ENCODE measurements at places on chromosomes 4 and X.

GRCh38 chrX:153371256-153371655 lies 29.9 kb downstream of the PNMA6E start:
- no peak for DNase-seq

DNA sequence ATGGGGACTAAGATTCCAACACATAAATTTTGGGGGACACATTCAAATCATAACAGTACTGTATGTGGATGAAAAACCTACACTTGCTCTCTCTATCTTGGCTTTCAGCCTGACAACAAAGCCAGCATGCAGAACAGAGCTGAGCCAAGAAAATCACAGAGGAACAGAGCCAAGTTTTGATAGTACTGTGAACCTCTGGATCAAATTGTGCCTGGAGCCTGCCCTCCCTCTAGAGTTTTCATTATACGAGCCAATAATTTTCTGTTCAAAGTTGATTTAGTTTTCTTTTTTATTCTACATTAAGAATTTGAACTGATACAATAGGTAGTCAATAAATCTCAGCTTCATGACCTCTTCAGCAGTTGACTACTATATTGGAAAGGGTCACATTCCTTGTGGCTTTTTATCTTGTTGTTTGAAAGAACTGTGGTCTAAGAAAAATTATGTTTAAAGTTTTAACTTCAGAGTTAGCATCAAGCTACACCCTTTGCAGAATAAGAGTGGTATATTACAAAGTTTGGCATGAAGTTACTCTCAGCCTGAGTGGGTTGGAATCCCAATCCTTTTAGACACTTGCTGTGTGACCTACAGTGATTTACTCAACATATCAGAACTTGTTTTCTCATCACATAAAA lies 31.1 kb downstream of the GRID2 start:
- DNase-seq, result no peak

- no peak for DNase-seq
These were observed 19.0 kb downstream of the SLC2A9 start for GRCh38 chr4:10002278-10002677.

- no peak for DNase-seq
These were observed 90.1 kb upstream of the MAPK10 start for GRCh38 chr4:86449746-86450588.

DNA sequence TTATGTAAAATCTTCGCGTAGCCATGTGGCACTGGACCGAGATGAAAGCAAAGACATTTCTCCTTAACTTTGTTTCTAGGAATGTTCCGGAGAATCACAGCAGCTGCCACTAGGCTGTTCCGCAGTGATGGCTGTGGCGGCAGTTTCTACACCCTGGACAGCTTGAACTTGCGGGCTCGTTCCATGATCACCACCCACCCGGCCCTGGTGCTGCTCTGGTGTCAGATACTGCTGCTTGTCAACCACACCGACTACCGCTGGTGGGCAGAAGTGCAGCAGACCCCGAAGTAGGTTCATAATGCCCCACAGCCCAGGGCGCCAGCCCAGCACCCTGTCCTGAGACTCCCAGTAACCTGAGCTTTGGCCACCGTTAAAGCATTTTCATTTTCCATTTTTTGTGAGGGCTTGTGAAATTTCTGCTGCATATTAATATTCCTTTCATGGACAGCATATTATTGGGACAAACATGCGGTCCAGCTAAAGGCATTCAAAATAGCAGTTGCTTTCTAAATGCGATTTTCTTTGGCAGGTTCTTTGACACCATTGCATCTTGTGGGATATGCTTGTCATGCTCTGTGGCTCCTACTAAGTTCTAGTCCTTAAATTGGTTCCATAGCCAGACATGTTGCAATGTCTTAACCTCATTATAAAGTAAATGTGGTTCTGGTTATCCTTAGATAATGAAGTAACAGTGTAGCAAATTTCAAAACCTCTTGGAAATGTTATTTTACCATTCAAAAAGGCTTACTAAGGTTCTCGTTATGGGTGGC lies 49.1 kb upstream of the MSANTD1 start:
- DNase-seq, result no peak

- no peak for DNase-seq
These were observed 379.1 kb downstream of the AR start for GRCh38 chrX:67922966-67923365.

- DNase-seq, result no peak
These were observed 133.0 kb downstream of the MAD2L1 start for GRCh38 chr4:119933606-119934005.

GRCh38 chrX:133847340-133847994 lies 137.9 kb downstream of the GPC3 start:
- DNase-seq, result no peak

DNA sequence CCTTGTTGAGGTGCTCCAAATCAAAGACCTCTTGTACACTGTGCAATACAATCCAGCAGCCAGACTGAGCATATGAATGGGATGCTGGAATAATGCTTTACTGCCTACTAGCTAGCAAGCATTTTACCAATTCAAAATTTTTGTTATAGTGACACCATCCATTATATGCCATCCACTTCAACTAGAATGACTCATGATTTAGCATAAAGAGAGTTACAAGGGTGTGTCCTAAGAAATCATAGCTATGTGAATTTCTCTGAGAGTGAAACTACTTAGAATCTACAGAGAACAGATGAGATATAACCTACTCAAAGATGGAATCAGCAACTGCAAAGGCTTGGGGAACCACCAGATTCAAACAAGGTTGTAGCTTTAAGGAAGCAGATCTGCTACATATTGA lies 221.9 kb downstream of the LHFPL1 start:
- DNase-seq, result no peak

GRCh38 chrX:119552508-119552907 lies 12.7 kb downstream of the STEEP1 start:
- no peak for DNase-seq

GRCh38 chr4:120070196-120070595 lies 3.5 kb upstream of the MAD2L1 start:
- DNase-seq, result no peak

DNA sequence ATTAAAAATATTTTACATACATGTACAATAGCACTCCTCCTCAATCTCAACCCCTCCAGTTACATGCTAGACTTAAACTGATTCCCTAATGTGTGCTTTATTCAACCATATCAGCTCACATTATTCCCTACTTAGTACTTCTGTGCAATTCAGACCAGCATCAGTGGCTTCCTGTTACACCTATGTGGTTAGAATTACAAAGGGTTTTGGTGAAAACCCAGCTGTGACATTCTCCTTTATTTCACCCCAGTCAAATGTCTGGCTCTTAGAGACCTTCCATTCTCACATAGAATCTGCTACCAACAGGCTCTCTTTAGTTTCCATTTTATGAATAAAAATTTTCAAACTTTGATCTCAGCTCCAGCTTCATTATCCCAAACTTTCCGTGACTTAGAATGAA lies 85.2 kb upstream of the SLC7A11 start:
- no peak for DNase-seq

DNA sequence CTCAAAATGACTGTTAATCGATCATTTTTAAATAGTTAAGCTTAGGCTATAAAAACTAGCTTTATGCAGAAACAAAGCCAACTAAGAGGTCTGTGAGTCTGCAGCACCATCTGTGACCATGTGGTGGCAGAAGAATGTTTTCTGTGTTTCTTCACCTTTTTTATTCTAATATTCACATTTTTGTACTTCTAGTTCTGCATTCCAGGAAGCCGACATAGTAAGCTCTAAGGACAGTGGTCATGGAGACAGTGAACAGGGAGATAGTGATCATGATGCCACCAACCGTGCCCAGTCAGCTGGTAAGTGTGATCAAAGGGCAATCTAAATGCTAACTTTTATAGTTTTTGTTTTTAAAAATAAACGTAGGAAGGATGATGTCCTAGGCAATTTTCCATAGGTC lies 5.6 kb downstream of the PCDH10 start:
- DNase-seq, result no peak

GRCh38 chrX:15797707-15798106 lies 7.4 kb downstream of the ZRSR2 start:
- DNase-seq, result no peak

- DNase-seq, result no peak
These were observed 91.7 kb upstream of the PHOX2B start for GRCh38 chr4:41839916-41840854.

GRCh38 chr4:8069102-8069752 lies 89.4 kb downstream of the ABLIM2 start:
- no peak for DNase-seq

DNA sequence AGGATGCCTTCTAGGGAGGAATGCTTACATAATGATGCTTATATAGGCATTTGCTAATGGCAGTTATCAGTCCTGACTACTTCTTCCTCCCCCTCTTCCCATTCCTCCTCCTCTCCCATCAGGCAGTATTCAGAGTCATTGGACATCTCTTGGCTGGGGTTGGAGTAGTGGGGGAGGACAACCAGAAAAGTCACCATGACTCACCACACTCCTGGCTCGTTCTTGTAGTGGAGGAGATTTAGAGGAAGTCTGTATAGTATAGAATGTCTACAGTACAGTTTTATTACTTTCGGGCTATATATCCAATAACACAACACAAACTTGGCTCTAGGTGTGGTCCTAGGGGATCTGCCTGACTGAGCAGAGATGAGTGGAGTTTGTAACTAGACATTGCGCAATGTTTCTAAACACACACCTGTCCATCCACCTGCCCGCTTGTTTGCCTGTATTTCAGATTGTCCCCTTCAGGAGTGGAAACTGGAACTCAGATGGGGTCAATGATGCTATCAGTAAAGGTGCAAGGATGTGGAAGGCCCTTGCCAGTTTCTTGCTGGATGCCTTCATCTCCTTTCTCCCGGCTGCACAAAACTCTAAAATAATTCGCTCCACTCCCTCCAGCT lies 27.9 kb upstream of the KIAA1210 start:
- DNase-seq, result no peak

DNA sequence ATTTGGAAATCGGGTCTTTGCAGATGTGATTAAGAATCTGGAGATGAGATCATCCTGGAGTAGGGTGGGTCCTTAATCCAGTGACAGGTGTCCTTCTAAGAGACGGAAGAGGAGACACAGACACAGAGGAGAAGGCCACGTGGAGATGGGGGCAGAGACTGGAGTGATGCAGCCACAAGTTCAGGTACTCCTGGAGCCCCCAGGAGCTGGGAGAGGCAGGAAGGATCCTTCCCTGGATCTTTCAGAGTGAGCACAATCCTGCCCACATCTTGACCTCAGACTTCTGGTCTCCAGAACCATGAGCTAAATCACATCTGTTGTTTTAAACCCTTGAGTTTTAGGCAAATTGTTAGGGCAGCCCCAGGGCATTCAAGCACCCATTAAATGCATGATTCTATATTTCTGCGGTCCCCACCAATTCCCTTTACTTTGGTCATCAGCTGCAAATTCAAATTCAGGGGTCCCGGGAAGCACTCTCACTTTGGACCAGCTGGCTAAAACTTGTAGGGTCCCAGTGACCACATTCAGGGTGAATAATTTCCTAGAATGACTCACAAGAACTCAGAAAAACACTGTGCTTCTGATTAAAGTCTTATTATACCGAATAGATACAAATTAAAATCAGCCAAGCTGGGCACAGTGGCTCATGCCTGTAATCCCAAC lies 12.8 kb upstream of the AKAP17A start:
- no peak for DNase-seq

DNA sequence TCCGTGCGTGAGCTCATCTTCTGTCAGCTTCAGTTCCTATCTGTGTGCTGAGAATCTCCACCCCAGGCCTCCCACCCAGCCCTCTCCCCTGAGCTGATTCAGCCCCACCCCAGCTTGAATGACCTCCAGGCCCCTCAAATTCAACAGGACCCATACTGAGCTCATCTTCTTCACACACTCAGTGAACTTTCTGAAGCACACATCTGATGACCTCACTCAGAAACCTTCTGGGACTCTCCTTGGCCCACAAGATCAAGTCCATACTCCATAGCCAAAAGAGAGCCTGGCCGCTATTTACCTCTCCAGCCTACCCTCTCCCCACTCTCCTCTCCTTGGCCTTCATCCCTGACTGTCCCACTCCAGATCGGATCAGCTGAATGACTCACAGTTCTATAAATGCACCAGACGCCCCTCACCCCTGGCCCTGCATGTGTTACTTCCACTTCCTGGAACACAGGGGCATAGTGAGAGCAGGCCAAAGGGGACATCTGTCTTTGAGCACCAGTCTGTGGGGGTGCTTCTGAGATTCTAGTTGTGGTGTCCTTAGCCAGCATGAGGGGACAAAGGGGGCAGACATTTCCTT lies 62.5 kb downstream of the PJA1 start:
- no peak for DNase-seq

GRCh38 chr4:47462799-47463234 lies 685 bp downstream of the COMMD8 start:
- DNase-seq, result no peak

GRCh38 chr4:8393593-8394038 lies 46.9 kb downstream of the ACOX3 start:
- DNase-seq, result no peak

DNA sequence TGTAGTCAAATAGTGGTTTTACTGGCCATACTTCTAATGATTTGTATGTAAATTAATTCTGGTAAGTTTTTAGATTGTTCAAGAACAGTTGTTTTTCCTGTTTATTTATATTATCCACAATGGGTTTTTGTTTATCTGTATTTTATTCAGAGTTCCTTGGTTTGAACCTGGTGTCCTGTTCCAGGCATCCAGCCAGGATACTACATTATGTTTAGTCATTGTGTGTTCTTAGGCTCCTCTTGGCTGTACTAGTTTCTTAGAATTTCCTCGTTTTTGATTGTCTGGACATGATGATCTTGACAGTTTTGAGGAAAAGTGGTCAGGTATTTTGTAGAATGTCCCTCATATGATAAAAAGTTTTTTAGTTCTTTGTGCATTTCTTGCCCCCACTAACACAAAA lies 7.8 kb downstream of the TIGD2 start:
- no peak for DNase-seq

DNA sequence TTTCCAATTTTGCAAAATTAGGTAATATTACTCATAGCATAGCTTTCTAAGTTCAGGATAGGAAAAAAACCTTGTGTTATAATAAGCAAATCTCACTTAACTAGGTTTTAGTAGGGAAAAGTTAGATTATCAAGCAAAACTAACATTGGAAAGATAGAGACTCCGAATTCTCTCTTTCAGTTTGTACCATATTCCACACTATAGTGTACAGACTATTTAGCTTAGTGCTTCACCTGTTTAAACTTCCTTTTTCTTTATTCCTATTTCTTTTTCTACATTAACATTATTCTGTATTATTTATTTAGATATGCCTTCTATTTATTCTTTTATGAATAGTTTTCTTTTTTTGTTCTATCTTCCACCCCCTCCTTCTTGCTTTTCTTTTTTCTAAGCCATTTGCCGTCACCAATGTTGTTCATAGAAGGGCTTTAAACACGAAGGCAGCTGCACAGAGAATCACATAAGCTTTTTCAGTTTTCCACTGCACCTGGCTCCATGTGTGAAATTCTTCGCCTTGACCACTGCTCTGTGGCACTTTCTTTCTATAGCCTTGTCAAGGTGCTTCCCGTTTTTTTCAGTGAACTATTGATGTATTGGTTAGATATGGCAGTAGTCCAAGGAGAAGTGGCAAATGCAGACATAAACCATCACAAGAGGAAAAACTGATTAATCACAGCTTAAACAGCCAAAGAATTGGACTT lies 8.5 kb downstream of the PCDH10 start:
- DNase-seq, result no peak

DNA sequence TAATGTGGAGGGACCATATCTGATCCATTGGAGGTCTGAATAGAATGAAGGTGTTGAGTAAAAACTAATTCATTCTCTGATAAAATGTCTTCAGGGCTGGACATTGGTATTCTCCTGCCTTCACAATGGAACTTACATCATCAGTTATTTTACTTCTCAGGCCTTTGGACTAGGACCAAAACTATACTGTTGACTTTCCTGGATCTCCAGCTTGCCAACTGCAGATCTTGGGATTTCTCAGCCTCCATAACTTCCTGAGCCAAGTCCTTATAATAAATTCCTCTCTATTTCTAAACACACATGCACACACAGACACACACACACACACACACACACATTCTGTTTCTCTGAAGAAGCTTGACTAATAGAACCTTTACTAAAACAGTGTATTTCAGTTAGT lies 1858.6 kb upstream of the ADGRL3 start:
- DNase-seq, result no peak
